ENCODE measurements at places on chromosomes 3 and 15.

DNA sequence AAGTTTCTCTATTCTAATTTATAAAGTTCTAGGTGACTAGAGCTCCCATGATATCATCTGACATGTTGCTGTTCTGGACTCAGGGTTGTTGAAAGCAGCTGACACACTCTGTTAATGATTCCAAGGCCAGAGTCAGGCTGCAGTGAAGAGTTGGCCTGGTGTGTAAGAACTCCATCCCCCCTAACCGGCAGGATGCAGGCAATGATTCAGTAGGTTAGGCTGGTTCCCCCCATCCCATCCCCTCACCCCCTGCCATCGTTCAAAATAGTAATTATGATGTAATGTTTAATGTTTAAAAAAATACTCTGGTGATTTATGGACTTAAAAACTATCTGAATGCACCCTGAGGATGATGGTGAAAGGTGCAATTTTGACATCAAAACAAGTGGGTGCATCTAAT is 4.6 kb upstream of the TRIM71 start:
- DNase-seq = no peak

DNA sequence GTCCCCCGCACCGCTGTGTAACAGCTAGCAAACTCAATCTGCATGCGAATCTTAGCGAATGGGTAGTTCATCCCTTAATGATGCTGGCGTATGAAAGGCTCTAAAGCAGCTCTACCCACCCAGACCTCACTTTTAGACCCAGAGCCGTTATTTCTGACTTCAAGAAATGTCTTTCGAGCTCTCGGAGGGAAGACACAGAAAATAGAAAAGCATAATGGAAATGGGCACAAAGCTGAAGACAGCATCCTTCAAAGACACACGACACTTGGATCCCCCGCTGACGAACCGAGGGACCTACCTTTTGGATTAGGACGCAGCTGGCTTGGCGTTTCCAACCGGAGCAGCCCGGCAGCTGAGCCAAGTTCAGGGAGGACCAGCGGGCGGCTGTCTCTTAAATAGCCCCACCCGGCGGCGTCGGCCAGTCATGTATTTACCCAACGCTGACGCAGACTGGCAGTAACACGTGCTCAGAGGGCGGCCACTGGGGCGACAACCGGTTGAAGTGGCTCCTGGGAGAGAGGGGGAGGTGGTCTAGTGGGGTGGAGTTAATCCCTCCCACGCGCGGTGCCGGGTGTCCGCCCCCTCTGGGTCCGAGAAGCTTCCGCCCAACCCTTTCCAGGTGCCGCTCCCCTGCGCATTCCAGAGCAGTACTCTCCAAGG is 1.5 kb downstream of the CCK start:
- DNase-seq = no peak

DNA sequence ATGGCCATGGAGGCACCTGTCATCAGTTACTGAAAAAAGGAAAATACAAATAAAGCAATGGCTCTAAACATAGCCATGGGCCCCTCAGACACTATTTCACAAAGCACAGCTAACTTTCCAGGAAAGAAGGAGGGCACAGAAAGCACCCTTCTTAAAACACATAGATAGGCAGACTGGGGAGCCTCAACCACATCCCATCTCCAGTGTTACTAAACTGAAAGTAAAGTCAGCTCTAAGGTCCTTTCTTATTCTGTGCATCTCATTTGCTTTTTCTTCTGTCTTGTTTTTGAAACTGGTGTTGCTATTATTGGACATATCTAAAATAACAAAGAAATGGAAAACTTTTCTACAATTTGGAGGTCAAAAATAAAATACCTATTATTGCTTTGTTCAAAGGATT is 48.2 kb upstream of the STAC start:
- DNase-seq = no peak

GRCh38 chr15:32675466-32675865 is 34.0 kb downstream of the SCG5 start:
- DNase-seq = no peak

GRCh38 chr3:120088622-120089021 is 5.6 kb downstream of the GSK3B start:
- no peak for DNase-seq

DNA sequence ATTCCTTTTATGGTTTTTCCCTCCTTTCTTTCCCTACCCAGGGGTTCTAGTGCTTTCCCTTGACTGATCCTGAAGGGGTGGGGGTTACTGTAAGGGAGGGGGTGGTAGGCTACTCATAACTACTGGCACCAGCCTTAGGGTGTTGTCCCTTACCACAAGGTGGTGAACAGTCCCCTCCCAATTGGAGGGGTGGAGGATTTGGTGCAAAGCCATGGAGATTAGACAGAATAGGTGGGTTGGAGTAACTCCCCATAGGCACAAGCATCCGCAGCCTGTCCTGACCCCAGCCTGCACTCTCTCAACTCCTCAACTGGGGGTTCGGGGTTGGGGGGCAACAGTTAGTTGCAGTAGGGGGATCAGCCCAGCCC is 2.6 kb upstream of the HYAL2 start:
- no peak for DNase-seq

GRCh38 chr3:134376385-134376765 is 2.1 kb upstream of the AMOTL2 start:
- DNase-seq = no peak

DNA sequence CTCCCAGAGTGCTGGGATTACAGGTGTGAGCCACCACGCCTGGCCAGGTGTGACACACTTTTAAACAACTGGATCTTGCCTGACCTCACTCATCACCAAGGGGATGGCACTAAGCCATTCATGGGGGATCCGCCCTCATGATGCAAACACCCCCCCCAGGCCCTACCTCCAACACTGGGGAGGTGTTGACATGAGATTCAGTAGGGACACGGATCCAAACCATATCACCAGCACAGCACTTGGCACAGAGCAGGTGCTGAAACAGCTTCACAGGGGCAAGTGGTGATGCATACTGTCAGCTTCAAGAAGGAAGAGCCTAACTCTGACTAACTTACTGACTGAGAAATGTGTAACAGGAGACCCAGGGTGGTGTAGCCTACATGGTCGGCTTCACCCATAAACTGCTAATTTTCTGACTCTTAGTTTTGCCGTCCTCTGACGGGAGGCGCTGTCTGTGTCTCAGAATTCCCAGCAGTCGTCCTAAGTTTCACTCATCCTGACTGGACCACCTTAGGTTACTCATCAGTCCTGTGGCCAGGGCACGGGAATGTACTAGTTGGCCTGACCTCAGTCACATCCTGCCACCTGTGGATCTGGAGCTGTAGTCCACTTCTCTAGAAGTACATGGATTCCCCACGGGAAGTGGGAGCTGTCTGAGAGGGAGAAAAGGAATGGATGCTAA is 81.9 kb upstream of the PLXNA1 start:
- DNase-seq = no peak

GRCh38 chr15:57158589-57158988 is 217.7 kb upstream of the CGNL1 start:
- no peak for DNase-seq

DNA sequence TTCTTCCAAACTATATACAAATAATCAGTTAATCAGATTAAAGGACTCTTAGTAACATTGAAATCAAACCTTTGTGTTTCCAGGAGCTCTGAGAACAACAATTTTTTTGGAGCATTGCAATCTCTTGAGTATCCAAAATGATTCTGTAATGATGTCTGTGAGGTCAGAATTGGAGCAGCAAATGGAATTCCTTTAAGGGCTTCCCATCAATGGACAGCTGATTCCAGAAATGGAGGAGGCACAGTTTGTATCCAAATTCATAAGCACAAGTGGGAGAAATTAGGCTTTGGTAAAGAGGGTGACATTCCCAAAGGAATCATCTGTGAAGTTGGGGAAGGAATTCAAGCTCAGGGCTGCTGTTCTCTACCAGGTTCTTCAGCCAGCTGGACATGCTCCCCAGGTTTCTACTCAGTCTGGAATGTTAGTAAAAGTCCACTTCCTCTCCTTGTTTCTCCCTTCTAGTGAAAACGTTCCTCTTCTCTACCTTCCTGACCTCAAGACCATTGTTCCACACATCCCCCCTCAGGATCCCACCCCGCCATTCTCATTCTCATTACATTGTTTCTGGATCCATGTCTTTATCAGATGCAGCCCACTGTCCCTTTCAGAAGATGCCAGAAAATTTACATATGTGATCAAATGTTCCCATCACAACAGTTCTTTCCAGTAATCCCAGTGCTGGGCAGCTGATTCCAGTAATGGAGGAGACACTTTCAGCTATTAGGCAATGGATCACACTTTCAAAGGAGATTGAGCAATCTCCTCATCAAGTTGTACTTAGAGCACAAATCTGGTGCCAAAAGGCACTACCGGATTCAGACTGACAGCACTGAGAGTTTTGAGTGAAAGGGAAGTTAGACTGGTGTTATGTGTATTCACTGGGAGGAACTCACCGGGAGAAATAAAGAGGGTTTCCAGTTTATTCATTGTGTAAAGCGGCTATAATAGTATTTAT is 391.3 kb upstream of the TPRG1 start:
- DNase-seq = no peak

DNA sequence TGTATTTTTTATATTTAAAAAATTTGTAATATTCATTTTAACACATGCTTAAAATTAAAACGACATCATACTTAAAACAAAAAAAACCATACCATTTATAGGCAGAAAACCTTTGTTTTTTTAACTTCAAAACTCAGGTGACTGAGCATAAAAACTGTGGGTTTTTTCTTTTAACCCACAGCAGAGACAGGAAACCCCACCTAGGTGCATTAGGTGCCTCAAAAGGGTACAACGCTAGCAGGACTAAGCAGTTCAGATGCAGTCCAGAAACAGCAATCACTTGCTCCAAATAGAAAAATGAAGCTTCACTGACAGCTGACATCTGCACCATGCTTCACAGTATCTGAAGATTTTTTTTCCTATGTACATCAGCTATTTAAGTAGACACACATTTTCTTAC is 52.3 kb downstream of the GLB1 start:
- no peak for DNase-seq

DNA sequence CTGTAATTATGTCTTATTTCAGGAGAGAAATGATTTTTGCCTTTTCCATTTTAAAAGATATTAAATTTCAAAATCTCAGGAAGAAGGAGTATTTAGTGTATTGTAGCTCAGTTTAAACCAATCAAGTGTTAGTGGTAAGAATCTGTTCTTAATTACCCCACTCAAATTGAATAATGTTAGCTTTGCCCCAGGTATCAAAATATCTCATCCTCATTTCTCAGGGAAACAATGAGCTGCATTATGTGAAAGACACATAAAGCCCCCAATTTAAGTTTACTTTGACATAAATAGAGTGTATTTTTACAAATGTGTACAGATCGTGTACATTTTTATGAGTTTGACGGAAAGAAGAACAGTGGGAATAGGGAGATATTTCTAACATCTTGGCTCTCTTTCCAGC is 317.4 kb upstream of the RARB start:
- DNase-seq = no peak

- no peak for DNase-seq
Measured at GRCh38 chr3:28343144-28343543, 5.4 kb upstream of the ZCWPW2 start.

GRCh38 chr3:126352476-126353454 is 4.4 kb downstream of the KLF15 start:
- DNase-seq = no peak

GRCh38 chr15:49758456-49758855 is 137.6 kb downstream of the DTWD1 start:
- DNase-seq = no peak

DNA sequence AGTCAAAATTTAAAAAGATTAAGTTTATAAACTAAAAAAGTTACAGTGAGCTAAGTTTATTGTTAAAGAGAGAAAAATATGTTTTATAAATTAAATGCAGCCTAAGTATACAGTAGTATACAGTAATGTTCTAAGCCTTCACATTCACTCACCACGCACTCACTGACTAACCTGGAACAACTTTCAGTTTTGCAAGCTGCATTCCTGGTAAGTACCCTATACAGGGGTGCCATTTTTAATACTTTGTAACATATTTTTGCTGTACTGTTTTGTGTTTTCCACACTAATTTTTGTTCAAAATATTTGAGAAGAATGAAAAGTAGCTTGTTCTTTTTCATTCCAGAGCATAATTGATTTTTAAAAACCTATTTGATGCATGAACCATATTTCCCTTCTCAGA is 524.9 kb downstream of the RBMS3 start:
- no peak for DNase-seq

DNA sequence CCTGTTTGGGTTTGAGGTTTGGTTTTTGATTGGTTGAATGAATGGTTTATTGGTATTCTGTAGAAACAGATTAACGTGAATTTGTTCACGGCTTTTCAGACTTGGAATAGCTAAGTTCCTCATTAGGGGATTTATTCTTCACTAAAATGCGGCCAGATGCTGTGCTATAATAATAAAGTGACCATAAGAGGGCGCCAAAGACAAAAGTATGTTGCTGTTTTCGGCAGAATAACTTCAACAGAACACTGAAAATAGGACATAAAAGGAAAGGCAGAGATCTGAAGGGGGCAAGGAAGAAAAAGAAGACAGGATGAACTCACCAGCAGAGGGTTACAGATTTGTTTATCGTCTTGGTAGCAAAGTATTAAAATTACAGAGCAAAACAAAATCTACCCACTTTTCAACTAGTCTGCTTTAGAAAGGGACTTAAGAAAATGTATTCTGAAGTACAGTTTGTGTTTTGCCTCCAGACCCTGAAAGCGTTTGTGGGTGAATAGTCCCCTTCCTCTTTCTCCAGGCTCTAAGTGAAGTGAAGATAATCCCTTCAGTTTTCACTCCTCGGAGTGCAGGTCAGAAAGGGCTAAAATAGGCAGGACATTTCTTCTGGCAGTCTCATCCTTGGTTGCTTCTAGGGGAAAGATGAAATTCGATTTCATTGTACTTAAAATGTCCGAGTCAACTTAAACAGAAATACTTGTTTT is 147.6 kb downstream of the IL20RB start:
- peak; percentile 61 for DNase-seq

GRCh38 chr3:197364410-197365071 is 66.1 kb upstream of the DLG1 start:
- DNase-seq = no peak

GRCh38 chr15:91946075-91946474 is 92.6 kb downstream of the SLCO3A1 start:
- DNase-seq = no peak

- no peak for DNase-seq
Measured at GRCh38 chr3:36918050-36918449, 26.8 kb downstream of the TRANK1 start.

- DNase-seq = no peak
Measured at GRCh38 chr3:107367353-107367752, 9.9 kb upstream of the CCDC54 start.

GRCh38 chr15:92376109-92376508 is 17.6 kb upstream of the ST8SIA2 start:
- no peak for DNase-seq

DNA sequence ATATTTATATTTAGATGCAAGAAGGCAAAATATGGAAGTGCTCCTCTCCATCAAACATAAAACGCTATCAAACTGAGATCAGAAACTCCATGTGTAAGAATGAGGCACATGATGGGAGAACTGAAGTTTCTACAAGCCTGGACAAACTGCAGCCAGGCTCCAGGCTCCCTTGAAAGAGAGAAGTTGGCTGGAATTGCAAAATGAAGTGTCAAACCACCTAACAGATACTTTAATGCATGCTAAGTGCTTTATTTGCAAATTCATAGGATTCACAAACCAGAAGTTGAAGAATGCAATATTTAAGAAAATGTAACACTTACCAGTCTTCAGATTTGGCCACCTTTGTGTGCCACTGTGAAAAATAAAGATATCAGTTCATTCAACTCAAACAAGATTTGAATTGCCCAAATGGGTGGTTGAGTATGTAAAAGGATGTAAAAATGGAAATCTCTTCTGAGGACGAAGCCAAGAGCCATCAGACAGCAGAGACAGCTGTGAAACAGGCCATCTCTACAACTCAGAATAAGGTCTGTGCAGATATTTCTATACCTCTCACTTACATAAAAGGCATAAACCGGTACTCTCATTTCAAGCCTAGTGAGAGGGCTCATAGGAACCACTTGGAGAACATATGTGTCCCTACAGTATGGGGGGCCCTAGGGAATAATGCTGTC is 87.0 kb downstream of the DPPA2 start:
- no peak for DNase-seq

All from NCI-H1436 (cell line).